NCI-H2227 treated with DMSO at 0.1 percent for 48 hours (cell line): ENCODE measurements at places on chromosomes 5 and 9.

DNA sequence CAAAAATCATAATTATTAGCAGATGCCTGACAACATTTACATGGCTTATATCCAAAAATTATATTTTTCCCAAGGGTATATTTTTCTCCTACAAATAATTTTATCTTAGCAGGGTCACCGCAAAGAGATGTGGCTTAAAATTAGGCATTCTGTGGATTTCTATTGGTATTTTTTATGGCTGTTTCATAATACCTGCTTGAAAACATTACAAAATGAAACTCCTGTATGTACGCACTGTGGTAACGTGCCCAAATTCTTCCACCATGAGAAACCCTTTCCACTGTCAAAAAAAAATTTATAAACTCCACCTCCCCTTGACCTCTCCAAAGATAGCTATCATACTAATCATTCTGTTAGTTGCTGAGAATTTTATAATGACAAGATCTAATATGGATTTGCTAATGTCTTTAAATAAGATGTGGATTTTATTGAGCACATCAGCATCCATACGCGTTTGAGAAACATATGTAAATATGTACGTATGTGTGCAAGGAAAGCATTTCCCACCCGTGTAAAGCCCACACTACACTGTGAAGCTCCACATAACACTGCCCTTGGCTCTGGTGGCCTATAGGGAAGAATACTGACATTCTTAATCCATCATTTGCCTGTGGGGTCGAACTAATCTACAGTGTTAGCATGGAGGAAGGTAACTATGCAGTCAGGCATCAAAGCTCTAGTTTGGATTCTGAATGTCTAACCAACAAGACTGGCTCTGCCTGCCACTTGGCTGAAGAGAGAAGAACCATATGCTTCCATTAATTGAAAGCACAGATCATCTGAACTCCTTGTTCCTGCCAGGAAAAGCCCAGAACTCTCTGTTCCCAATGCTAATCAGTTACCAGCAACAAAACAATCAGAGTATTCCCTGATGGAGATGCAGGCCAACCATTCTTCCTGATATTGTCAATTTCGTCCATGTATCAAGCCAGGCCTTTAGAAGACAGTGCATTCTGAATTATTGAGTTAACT lies 244.7 kb downstream of the SPOCK1 start:
- DNase-seq = no peak

DNA sequence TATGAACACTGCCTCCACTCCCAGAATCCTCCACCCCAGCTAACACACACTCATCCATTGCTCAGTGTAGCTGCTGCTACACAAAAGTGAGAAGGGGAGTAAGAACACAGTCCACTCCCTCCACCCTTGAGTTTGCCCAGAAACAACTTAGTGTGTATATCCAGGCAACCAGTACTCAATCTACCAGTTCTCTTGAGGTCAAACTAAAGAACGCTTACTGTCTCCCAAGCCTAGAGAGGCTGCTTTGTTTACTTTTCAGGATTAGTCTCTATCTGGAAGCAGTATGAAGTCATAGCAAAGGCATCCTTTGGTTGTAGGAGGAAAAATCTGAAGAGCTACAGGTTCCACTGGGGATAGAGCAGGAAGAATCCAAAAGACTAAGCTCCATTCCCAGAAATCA lies 296.3 kb downstream of the KCNN2 start:
- DNase-seq = no peak

DNA sequence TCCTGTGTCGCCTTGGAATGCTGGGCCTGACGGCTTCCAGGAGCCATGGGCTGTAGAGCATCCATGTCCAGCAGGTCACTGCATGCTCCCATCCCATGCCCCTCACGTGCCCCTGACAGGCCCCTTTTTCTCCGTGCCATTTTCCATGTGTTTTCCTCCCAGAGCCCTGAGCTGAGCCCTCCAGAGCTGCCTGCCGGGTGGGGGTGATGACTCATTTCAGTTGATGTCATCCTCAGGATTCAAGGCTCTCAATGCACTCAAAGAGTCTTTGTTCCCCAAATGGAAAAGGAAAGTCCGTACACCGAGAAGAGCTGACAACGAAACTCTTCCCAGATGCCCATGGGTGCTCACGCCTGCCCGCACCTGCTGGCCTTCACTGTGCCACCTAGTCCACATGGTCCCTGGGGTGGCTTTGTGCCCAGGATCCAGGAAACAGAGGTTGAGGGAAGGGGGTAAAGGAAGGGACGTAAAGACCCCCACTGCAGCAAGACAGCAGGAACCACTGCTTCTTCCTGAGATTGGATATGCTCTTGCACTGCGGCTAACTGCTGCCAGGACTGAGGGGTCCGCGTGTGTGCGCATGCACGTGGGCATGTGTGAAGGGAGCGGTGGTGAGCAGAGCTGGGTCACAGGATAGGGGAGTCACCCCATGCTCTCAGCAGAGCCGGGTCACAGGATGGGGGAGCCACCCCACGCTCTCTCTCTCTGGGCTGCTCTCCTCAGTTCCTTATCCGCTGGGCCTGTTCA lies 27.6 kb downstream of the COL15A1 start:
- DNase-seq = no peak

GRCh38 chr9:85156652-85157051 lies 487.1 kb downstream of the NTRK2 start:
- DNase-seq = no peak

DNA sequence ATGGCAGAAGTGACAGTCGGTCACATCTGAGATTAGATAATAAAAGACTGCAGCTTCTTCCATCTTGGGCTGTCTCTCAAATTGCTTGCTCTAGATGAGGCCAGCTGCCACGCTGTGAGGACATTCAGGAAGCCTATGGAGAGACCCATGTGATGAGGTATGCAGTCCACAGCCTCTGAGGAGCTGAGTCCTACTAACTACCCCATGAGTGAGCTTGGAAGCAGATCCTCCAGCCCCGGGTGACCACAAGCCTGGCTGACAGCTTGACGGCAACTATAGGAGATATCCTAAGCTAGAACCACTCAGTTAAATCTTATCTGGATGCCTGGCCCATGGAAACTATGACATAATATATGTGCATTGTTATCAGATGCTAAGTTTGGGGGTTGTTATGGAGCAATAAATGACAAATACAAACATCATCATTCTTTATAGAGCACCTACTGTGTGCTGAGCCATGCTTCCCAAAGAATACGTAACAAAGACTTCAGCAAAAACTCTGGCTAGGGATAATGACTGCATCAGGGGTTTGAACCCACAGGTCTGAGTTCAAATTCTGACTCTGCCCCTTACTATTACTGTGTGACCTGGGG lies 26.7 kb downstream of the KCNV2 start:
- DNase-seq = no peak

DNA sequence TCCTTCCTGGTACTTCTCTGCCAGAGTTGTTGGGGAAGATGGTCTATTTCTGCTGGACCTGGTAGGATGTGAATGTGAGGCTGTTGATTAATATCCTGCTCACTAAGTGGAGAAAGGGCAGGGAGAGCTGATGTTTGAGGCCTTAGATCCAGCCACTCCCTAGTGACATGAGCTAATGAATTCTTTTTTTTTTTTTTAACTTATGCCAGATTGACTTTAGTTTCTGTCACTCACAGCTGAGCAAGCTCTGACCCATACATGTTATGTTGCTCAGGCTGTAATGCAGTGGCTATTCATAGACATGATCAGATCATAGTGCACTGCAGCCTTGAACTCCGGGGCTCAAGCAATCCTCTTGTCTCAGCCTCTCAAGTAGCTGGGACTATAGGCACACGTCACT lies 75.1 kb upstream of the SPRY4 start:
- DNase-seq = no peak

DNA sequence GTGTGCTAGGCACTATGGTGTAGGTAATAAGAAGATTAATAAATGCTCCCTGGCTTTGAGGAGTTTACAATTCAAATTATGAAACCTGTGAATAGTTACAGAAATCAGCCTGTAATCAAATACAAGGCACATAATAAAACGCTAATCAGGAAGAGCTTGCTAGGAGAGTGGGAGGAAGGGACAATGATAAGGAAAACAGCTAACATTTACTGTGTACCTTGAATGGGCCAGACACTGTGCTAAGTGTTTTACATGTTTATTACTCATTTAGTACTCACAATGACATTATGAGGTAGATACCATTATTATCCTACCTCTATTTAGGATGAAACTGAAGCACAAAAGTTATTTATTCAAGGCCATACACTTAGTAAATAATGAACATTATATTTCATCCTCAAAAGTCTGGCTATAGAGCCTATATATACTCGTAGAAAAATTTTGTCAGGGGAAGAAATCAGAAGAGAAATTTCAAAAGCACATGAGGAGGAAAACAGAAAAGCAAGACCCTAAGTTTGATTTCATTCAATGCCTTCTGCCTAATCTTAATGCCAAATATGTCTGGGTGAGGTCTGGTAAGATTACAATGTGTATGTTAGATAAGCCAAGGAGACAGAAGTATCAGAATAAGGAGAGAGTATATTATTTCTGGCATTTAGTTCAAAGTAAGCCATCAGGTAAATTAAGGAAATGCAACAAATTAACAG lies 35.9 kb downstream of the AFF4 start:
- DNase-seq = no peak

- no peak for DNase-seq
Observed at GRCh38 chr9:73199886-73200285, 48.2 kb downstream of the ANXA1 start.

DNA sequence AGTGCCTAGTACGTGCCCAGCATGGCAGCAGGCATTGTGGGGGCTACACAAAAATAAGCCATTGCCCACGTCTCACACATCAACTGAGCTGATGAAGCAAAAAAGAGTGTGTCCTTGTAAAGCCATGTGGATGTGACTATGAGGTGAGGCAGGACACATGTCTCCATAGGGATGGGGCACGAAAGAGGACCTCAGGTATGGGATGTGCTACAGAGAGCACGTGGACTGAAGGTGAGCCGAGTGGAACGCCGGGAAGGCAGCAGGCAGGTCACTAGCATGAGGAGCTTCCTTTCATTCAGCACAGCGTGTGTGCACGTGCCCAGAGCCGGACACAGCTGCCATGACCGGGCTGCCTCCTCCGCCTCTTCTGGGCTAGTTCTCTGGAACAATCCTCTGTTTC lies 429.8 kb downstream of the SPOCK1 start:
- no peak for DNase-seq

DNA sequence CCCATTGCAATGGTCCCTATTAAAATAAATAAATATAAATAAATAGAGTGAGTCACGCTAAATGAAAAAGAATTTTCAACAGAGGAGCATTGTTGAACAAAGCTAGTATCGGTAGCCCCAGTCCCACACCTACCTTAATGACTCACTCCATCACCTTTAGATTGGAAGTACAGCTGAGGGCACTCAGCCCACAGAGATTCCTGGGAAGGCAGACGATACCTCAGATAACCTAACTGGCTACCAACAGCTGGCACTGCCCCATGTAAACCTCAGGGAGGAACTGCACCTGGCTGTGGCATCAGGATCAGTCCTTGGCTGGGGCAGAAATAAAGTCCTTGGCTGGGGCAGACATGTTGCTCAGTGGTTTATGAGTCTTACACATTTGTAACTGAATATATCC lies 49.3 kb downstream of the SPRY4 start:
- DNase-seq = no peak
